ENCODE measurements at places on chromosomes 3 and 15. TPM values are rescaled to one million over a fixed set of nuclear protein-coding genes. Genes with fewer than 3 reads are reported as not detected.
A peak's percentile ranks its signal among the peaks of the same experiment; 100 is the strongest.

The THSD4 gene
- 29.8 TPM for polyA plus RNA-seq

The IMPG2 gene
- polyA plus RNA-seq, result 0.37 TPM

The NAALADL2 gene
- polyA plus RNA-seq, result 16.0 TPM

The FILIP1L gene
- 20.2 TPM for polyA plus RNA-seq

The CACNA1D gene
- 17.5 TPM for polyA plus RNA-seq

The GREM1 gene
- polyA plus RNA-seq, result 0.19 TPM

The CCDC50 gene
- 59.5 TPM for polyA plus RNA-seq

The NCK1 gene
- 31.7 TPM for polyA plus RNA-seq

The PARP6 gene
- 133 TPM for polyA plus RNA-seq

The IL1RAP gene
- 12.8 TPM for polyA plus RNA-seq

The ZNF639 gene
- 55.8 TPM for polyA plus RNA-seq

The STAB1 gene
- polyA plus RNA-seq, result 40.7 TPM

GRCh38 chr15:90860942-90861675, 7.3 kb upstream of the FURIN start:
- no peak for DNase-seq

DNA sequence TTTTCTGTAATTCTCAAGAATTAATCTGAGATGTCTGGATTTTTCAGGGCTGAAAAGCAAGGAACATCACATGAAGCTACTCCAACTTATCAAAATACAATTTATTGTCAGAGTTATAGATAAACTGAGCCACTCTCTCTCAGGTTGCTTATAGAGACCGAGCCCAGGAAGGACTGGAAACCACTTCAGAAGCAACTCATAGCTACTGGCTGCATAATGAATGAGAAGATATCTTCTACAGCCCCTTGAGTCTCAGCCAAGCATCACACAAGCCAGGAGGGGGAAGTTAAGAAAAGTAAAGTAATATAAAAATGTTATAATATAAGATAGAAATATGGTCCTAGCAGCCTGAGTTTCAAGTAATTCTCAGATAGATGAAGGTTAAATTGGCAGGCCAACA, 186.0 kb downstream of the TNIK start:
- no peak for DNase-seq

DNA sequence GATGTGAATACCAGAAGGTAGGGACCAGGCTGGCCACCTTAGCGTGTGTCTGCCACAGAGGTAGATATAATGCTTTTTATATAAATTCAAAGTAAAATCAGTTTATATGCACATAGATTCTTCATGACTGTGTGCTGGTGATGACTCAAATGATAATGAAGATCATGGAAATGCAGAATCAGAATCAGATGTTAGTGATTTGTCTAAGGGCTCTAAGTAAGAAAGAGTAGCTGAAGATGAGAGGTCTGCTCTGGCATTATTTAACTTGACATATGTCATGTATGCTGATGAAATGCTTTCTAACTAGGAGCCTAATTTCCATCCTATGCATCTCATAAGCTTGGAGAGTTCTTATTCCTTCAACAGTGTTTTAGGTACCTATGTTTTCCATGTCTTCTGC, 50.3 kb upstream of the DPH6 start:
- no peak for DNase-seq

DNA sequence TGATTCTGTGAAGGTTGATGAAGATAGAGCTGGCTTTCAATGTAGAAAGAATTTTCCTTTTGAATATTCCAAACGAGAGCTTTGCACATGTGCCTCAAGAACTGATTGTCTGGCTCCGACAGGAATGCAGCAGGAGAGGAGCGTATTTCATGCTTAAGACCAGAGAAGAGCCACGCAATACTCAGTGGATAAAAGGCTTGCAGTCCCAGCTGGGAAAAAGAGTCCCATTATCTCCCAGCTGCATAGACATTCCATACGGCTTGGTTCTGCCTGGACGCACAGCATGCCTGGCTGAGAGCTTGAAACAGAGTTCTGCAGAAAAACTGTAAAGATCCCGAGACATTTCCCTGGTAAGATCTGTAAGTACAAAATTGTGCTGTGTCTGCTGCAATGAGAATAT, at the start of gene CNTN6:
TSS of gene CNTN6 (plus strand) at position 254 of the 400 bp plus-strand sequence. CDS start 54,985 bp downstream, outside the sequence.
- peak; percentile 41 for DNase-seq

- DNase-seq, result no peak
Observed at GRCh38 chr15:66673410-66674322, 28.4 kb upstream of the SMAD6 start.

DNA sequence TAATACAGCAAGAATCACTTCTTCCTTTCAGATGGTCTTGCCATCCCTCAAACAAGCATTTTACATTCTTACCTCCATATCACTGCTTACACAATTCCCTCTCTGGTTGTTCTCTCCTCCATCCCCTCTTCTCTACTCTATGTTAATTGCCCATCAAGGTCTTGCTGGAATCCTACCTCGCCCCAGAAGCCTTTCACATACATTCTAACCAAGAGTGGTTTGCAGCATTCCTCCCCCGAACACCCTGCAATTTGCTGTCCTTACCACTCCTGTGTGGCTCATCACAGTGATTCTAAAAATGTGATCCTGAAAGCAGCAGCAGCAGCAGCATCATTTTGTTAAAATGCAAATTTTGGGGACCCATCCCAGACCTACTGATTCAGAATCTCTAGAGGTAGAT, 30.6 kb downstream of the TNIK start:
- no peak for DNase-seq

- DNase-seq, result peak; percentile 60
Observed at GRCh38 chr3:72601060-72601459, 247.2 kb downstream of the SHQ1 start.

GRCh38 chr15:36738817-36739216, 159.4 kb downstream of the CDIN1 start:
- DNase-seq, result no peak

- no peak for DNase-seq
Observed at GRCh38 chr15:67917636-67918035, 77.8 kb upstream of the RNU6-1 start.

DNA sequence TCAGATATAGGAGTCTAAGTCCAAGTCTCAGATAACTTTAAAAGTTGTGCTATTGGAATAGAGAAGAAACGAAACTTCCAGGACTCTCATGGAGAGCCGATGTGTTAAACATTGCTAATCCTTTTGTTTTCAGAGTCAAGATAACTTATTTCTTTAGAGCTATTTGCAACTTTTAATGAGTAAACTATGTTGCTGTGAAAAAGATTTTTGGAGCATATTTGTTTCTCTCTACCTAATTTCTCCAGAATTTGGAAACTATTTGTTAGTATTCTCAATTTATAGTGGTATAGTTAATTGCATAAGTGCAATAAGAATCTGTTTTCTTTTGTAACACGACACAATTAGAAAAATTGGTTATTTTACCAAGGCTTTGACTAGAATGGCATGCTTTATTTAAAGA, 588.9 kb downstream of the NTRK3 start:
- DNase-seq, result no peak

DNA sequence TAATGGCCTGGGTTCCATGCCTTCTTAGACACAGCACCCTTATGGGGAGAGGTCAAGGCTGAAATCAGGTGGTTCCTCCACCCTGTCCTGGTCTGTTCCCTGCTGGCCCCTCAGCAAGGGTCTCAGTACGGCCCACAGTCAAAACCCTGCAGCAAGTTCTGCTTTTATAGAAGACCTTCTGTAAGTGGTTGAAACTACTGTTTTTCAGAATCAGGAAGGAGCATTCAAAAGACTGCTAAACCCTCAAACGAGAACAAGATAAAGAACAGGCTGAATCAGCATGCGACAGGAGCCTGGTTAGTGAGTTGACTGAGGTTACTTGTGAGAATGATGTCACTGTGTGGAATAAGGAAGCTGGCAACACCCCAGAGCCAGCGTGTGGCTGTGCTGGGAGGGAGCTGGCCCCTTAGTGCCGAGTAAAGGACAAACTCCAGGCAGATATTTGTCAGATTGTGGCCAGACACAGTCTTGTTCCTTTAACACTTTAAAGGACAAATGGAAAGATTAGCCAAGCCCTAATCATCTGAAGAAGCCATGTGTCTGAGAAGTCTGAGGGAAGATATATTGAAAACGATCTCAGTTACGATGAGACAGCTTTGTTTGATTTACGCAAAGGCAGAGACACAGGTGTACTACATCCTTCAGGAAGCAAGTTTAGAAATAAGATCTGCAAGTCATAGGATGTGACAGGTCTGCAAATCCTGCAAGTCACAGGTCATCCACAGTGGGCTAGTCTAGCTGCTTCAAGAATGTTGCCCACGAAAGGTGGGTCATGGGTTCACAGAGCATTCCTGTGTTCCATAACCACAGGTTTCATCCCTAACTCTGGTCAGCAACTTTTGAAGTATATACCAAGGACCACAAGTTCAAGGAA, 54.0 kb downstream of the B3GNT5 start:
- no peak for DNase-seq

GRCh38 chr15:74431645-74432044, 2.1 kb downstream of the SEMA7A start:
- DNase-seq, result no peak

DNA sequence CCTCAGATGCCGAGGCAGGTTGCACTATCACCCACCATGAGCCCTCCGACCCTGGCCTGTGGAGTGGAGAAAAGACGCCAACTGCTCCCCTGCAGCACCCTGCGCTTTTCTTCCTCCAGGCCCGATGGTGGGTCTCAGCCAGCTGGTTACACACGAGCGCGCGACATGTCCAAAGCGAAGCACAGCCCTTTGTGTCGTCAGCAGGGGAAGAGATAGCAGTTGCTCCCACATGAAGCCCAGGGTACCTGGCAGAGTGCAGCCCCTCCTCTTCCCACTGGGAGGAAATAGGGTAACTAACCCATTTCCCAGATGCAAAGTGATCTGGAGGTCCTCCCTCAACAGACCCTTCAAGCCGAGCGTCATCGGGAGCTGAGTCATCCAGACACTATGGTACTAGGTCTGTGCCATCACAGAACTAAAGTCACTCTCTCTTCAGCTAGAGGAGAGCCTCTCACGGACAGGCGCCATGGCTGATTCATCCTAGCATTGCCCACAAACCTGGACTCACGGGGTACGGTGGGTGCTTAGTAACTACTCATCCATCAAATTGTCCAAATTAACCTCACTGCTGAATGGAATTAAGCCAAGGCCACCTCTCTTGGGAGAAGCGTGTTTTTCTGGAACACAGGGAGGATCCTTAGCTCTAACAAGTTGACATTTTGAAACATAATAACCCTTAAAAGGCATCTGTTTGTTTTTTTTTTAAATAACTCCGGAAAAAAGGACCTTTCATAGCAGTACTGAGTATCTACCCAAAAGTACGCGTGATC, 45.2 kb upstream of the BDH1 start:
- no peak for DNase-seq

DNA sequence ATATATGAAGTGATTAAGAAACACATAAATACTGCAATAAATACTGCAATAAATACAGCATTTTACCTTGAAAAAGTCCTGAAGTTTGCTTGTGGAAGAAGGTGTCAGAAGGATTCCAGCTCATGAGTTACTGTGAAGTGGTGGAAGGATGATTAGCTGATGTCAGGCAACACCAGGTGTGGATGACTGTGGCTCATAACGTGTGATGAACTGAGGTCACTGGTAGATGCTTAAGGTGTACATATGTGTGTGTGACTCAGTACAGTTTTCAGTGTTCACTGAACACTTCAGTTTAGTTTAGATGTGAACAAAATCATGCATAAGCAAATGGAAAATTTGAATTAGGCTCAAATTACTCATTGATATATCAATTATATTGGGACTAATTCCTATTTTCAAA, 1045.0 kb downstream of the NTRK3 start:
- DNase-seq, result no peak

DNA sequence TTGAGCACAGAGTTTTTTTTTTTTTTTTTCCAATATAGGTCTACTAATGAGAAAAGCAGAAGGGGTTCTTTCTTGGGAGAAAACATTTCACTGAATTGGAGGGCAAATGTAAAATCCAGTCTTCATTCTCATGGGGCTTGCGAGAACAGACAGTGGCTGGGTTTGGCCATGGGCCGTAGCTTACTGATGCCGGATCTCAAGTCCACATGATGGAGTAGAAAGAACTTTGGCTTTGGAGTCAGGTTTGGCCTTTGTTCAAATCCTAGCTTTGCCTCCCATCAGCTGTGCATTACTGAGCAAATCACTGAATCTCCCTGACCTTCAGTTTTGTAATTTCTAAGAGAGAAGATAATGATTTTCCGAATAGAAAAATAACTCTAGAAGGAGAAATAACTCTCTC, 59.7 kb downstream of the LMCD1 start:
- no peak for DNase-seq

GRCh38 chr15:42279234-42279723, 6.0 kb upstream of the TMEM87A start:
- no peak for DNase-seq

GRCh38 chr3:190562866-190563510, 49.1 kb downstream of the IL1RAP start:
- no peak for DNase-seq

GRCh38 chr3:190533511-190534281, 19.8 kb downstream of the IL1RAP start:
- DNase-seq, result no peak

GRCh38 chr15:33188641-33189257, 5.8 kb downstream of the FMN1 start:
- no peak for DNase-seq

- DNase-seq, result no peak
Observed at GRCh38 chr15:63572749-63573464, 24.3 kb upstream of the FBXL22 start.

All from renal pelvis (tissue), 12 donors.